ENCODE measurements at places on chromosomes 6 and 20. TPM values are rescaled to one million over a fixed set of nuclear protein-coding genes. Genes with fewer than 3 reads are reported as not detected.

- DNase-seq: no peak
Measured at GRCh38 chr6:16092140-16092539, 36.7 kb upstream of the MYLIP start.

GRCh38 chr6:168536665-168537539 is 95.9 kb downstream of the SMOC2 start:
- DNase-seq: no peak

DNA sequence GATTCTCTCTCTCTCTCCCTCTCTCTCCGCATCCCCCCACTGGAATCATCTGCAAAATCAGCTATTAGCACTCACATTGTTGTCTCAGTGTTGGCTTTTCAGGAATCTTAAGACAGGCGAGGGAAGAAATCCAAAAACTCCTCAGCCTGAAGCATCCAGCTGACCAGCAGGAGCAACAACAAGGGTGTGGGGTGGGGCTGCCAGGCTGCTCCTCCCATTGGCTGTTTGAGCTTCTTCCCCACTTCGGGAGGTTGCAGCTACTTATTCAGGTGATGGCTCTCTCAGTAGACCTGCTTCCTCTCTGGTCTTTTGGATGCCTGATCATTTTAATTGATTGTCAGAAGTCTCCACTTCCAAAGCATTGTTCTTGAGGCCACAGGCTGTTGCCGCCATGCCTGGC is 24.1 kb upstream of the SLC32A1 start:
- DNase-seq: no peak

DNA sequence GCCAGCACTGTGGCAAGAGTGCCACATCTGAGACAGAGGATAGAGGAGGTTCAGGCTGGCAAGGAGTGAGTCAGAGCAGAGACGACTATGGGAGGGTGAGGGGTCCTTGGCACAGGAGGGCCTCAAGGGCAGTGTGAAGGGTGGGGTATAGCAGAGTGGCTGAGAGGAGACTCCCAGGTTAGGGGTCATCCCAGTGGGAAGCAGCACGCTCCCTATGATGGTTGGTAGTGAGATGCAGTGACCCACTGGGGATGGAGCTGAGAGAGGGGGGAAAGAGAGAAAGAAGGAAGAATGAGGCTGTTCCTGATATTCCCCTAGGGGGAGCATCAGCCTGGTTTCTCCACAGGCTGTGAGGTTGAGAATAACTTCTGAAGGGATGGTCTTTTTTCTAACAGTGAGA is 97.3 kb downstream of the INSM1 start:
- DNase-seq: no peak

DNA sequence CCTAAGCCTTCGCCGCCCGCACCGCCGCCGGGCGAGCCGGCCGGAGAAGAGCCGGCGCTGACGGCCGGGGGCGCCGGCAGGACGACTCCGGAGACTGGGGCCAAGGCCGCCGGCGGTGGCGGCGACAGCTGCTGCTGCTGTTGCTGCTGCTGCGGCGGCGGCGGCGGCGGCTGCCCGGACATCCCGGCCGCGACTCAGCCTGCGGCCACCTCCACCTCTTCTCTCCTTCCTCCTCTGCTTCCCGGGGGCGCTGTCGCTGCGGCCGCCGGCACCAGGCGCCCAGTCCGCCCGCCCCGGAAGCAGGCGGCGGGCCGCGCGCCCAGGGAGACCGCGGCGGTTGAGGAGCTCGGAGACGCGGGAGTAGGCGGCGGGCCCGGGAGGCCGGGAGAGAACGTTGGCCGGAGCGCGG is 307 bp downstream of the RANBP9 start:
- no peak for DNase-seq

DNA sequence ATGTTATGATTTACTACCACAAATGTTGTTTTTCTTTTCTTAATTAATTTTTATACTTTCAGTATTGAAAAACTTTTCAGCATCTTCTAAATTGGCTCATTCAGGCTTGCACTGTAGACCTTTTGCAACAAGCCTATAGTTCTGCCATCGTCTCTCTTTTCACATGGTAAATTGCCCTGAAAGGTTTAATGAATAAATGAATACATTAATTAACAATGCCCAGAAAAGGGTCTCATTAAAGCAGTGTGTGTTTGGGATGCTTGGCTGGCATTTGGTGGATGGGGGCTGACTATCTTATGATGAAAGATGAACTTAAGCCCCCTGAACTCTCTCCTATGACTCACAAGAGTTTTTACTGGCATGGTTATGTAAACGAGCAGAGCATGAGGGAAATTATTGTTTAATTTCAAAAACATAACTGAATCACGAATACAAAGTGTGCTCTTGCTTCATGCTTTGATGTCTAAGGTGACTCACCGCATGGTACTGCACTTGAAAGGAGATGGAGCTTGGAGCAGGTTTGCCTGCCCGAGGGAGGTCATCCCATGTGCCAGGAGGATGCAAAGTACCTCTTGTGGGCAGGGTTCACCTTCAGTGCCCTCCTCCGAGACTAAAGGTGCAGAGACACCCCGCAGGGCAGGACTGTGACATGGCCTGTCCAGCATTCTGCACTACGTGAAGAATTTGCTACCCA is 13.8 kb upstream of the PCK1 start:
- no peak for DNase-seq

GRCh38 chr6:31865205-31866118 is 2.8 kb upstream of the NEU1 start:
- DNase-seq: no peak

DNA sequence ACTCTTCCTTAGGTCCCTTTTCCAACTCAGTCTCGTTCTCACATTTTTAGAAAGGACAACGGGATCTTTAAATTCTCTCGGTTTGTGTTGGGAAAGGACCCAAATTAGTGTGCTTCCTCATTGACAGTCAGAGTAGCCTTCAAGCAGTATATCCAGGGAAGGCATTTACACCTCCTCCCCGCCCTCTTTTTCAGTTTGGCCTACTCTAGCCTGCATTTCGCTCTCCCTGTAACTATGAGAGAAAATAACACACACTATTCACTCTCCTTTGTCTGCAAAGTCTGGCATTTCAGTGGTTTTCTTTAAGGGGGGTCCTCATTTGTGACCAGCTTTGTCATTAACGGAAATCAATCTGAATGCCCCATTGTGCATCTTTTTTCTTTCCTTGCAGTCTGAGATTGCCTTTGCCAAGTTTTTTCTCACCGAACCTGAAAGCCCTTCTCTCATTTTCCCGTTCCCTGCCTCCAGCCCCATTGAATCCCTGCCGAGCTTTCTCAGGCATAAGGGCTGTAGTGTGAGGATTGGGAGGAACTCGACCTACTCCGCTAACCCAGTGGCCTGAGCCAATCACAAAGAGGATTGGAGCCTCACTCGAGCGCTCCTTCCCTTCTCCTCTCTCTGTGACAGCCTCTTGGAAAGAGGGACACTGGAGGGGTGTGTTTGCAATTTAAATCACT is 393 bp upstream of the FABP7 start:
- DNase-seq: no peak

TBXT gene
- not detected for total RNA-seq

BPIFB4 gene
- total RNA-seq: not detected

SPEF1 gene
- total RNA-seq: 0.81 TPM

ATP9A gene
- 55.1 TPM for total RNA-seq

KCNK16 gene
- not detected for total RNA-seq

C20orf173 gene
- total RNA-seq: not detected
